GM19239 (cell line): ENCODE measurements at places on chromosomes 12 and 14.

- no peak for DNase-seq
Observed at GRCh38 chr12:122721057-122721545, 4.5 kb upstream of the HCAR3 start.

DNA sequence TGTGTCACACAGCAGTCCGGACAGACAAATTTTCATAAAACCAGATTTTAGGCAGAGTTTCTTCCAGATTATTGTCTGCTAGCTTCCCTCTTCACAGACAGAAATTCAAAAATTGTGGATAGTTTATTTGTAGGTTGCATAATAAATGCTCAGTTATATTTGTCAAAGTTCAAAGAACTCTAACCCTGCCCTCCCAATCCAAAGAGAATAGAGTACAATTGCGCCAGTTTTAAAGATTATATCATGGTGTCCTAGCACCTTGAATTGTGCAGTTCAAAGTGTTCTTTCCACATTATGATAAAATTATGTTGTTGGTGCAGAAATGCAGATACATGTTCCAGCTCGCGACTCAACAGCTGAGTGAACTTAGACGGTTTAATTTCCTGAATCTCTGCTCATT is 263.1 kb downstream of the PRKD1 start:
- no peak for DNase-seq

DNA sequence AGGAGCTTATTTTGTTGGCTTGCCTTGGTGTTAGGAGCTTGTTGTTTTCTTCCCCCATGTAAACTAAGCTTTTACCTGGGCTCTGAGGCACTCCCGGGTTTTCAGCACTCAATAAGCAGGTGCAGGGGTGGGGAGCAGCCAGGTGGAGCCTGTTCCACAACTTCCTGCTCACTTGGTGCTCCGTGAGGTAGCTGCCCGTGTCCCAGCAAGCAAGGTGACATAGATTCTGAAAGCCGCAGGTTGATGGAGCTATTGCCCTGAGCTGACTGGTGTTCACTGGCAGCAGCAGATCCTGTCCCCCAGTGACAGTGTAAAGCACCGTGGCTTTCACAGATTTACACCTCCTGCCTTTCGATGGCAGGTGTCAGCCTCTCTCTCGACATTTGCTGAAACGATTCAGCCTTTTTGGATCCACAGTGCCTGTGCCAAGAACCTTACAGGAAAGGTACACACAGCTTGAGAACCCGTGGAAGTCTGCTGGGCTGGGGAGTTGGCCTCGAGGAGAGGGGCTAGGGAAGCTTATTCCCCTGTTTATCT is 295.7 kb upstream of the FKBP4 start:
- no peak for DNase-seq

DNA sequence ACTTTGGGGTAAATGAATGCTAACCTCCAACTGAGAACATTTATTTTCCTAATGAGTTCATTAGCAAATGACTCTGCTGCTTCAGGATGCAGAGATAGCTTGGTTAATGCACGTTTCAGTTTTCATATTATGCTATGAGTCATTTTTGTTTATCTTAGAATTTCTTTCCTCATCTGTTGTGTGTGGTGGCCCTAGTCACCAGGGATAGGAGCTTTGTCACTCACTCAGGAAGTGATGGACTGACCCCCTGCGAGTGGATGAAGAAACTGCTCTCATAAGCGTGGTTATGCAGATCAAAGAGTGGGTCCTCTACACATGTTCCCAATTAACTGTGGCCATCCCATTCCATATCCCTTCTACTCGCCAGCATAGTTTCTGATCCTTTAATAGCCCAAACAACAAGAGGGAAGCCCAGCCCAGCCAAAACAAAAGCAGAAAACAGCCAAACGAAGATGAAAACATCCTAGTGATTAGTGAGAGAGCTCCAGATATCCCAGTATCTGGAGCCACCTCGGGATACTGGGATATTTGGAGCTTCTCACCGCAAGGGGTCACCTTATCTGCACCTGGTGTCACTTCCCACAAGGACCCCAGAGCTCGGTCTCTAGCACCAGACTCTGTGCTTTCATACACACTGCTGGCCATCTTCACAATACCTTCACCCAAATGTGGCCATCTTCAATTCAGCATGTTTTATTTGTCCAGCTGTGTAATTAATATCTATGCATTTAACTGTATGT is 8.6 kb downstream of the TC2N start:
- no peak for DNase-seq

DNA sequence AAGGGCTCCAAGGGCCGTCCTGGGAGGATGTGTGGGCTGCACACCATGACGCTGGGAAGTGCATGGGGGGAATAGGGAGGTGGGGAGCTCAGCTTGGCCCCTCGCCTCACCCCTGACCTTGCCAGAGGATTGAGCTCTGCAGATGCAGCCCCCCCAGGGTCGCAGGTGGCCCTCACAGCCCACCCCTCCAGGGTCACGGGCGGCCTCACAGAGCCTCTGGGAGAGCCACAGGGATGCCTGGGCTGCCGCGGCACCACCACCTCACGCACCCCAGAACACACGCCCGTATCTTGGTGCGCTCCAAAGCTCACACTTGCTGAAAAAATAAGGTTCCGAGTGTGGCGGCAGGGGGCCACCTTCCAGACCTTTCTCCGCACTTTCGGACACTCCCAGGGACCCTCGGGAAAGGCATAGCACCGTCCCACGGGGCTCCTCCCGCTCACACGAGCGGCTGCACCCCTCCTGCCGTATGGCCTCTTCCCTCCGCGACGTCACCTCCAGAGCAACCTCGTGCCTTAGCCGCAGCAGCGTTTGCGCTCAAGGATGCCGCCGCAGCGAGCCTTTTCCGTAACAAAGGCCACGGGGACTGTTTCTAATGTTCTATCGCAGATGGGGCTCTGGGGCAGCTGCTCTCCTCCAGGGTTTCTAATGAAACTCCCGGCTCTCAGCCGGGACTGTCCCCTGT is 9.9 kb upstream of the FBRSL1 start:
- no peak for DNase-seq

- no peak for DNase-seq
Observed at GRCh38 chr14:106129274-106129673, 602.9 kb downstream of the TMEM121 start.

DNA sequence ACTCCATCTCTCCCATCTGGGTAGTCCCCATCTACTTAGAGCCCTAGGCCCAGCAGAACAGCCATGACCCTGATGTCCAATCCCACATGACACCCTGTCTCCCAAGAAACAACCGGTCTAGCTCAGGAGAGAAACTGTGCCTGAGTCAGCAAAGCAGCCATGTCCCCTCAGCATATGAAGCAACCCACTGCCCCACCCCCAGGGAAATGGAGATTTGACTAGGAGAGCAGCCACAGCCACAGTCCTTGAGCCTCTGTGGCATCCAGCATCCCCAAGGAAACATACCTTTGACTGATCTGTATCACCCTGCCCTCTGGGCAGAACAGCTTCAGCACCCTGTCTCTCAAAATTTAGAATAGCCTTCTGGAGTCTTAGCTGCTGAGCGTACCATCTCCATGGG is 641.9 kb upstream of the FBXO33 start:
- no peak for DNase-seq

DNA sequence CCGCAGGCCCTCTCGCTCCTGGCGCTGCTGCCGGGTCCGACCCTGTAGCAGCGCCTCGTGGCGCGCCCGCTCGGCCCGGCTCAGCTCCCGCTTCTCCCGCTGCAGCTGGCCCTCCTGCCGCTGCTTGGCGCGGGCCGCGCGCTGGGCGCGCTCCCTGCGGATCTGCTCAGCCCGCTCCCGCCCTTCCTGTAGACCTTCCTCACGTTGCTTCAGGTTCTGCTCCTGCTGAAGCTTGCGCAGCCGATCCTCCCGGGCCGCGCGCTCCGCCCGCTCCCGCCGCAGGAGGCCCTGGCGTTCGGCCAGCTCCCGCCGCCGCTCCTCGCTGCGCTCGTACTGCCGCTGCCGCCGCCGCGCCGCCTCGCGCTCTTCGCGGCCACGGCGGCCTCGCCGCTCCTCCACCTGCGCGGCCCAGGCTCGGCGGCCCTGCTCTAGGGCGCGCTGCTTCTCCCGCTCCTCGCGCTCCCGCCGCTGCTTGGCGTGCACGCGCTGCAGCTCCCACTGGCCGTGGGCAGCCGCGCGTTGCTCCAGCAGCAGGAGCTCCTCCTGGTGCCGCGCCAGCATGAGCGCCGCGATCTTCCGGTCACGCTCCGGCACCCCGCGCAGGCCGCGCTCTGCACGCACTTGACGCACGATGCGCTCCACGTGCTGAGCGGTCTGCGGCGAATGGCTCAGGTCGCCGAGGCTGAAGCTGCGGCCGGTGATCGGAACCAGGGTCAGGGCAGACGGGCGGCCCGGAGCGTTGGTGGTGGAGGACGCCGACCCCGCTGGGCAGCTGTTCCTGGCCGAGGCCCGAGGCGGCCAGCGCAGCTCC is 2.4 kb downstream of the CCDC177 start:
- DNase-seq, result no peak

DNA sequence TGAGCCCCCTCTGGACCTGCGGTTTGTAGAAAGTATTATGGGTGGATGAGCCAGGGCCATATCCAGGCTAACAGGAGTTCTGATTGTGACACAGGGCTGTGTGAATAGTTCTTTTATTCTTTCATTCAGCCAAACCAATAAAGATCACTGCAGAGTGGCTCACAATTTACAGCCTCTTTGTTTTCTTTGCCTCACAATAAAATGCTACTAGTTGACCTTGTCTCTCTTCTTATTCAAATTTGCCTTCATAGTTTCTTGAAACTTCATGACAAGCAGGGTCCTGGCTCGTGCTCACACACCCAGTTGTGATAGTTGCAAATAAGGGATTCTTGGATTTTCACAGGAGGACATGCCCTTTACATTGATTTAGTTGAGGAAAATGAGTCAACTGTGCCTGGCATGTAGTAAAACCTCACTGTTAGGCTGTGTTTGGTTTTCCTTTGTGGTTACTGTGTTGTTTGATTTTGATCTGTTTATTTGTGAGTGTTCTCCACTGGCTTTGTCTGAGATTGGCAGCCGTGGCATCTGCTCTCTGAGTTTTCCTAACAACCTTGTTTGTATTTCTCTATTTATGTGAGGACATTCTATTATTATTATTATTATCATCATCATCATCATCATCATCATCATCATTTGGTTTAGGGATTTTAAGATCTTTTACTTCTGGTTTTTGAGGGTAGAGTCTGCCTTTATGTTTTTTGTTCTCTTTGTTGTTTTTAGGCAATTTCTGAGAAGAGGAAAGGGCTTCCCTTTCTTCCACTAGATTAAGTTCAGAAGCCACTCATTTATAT is 2.7 kb upstream of the KRT6B start:
- no peak for DNase-seq

DNA sequence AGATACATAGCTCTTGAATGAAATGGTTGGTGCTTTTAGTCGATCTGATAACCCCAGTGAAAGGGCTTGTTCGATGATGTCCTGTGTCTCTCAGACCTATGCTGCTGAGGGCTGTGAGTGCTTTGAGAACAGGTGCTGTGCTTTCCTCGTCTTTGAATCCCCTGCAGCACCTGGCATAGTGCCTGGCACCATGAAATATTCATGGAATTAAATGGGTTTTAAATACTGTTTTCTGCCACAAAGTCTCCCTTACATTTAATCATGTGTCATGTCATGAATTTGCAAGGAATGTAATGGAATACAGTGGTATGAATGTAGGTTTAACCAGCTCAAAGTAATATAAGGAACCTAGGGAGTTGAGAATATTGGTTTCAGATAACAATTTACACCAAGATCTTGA is 220.5 kb upstream of the PRICKLE1 start:
- DNase-seq, result no peak

DNA sequence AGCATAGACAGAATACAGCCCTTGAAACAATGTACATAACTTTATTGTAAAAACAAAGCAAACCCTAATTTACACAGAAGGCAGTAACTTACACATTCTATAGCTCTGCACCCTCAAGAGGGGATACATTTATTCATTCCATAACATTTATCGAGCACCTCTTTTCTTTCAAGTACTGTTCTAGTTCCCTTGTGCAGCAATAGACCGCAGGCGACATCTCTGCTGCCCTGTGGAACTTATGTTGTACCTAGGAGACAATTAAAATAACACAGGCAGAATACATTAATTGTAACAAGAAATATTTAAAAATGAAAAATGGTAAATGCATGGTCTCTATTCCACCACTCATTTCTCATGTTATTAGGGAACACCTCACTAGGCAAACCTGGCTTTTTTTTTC is 1.4 kb upstream of the ARHGDIB start:
- DNase-seq, result no peak

GRCh38 chr12:38610808-38611350 is 294.3 kb downstream of the ALG10B start:
- no peak for DNase-seq

DNA sequence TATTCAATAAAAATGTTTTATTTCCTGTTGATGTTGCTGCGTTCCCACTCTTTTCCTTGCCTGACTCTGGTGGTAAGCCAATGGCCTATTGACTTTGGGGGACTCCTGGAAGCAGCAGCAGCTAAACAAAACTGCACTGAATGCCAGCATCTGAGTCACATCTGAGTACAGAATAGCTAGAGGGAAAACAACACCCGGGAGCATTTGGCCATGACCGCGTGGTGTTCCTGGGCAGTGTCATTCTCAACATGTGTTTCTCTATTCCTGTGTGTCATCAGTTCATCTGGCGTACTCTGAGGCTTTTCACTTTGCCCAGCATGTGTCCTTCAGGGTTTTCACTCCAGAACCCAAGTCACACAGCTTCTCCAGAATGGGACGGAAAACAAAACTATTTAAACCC is 238.8 kb downstream of the PAWR start:
- no peak for DNase-seq

- no peak for DNase-seq
Observed at GRCh38 chr12:54173066-54173726, 15.6 kb downstream of the SMUG1 start.

- no peak for DNase-seq
Observed at GRCh38 chr14:34733245-34733644, 18.9 kb upstream of the CFL2 start.

DNA sequence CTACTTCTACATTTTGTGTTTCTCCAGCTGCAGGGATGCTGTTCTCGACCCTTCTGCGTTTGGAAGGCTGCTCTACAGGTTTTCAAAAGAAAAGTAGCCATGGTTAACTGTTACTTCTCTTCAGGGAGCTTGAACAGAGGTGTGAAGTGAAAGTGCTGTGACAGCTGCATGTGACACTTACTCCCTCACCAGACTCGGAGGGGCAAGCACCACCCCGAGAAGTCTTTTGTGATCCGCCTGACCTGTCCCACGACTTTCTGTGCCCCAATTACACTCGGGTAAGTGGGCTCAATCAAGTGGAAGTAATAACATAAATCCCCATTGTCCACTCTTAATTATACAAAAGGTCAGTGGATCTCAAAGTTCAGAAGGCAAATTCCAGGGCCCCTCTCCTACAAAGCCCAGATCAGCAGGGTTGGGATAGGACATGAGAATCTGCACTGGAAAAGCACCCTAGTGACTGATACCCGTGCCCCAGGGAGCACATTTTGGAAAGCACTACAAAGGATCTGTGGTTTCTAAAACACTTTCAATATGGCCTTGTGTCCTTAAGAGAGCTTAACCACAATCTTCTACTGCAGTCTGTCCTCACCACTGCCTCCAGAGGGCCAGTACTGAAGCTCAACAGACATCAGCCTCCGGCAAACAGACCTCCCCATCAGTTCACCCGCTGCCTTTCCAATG is 11.5 kb downstream of the FICD start:
- DNase-seq, result no peak
